ENCODE measurements at places on chromosomes 7 and 10. TPM values are rescaled to one million over a fixed set of nuclear protein-coding genes. Genes with fewer than 3 reads are reported as not detected.

DNA sequence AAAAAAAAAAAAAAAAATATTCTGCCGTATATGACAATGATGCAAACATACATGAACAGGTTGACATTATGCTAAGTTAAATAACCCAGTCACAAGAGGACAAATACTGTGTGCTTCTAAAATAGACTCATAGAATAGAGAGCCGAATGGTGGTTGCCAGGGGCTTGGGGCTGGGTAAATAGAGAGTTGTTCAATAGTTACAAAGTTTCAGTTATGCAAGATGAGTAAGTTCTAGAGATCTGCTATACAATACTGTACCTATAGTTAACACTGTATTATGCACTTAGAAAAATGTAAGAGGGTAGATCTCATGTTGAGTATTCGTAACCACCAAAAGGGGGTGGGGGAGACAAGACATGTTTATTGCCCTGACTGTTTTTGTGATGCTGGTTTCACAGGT, 77.1 kb upstream of the GNAI1 start:
- no peak for DNase-seq

Gene EPO
- not detected for total RNA-seq

GRCh38 chr10:116787053-116787659, 44.8 kb upstream of the HSPA12A start:
- DNase-seq: no peak

Gene PCLO
- total RNA-seq: 1.7 TPM

Gene H2BK1
- not detected for total RNA-seq

DNA sequence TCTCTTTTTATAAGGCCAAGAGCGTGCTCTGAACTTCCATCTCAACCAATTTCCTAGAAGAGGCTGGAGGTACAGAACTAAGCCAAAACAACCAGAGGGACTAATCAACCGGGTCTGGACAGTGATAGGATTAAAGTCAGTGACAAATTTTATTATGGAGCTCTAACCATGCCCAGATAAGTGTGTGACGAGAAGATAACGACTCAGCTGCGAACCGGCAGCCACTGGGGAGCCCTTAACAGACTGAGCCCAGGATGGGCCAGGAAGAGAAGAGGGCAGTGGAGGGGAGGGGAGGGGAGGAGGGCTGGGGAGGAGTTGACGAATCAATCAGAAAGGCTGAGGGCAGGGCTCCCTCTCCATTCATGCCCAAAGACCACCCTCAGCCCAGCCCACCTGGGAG, 119.9 kb downstream of the PLXNA4 start:
- DNase-seq: no peak

Gene CRYGN
- not detected for total RNA-seq

Gene CRPPA
- total RNA-seq: 7.1 TPM

Gene PITX3
- total RNA-seq: 1.8 TPM

Gene SFXN2
- total RNA-seq: 0.68 TPM

DNA sequence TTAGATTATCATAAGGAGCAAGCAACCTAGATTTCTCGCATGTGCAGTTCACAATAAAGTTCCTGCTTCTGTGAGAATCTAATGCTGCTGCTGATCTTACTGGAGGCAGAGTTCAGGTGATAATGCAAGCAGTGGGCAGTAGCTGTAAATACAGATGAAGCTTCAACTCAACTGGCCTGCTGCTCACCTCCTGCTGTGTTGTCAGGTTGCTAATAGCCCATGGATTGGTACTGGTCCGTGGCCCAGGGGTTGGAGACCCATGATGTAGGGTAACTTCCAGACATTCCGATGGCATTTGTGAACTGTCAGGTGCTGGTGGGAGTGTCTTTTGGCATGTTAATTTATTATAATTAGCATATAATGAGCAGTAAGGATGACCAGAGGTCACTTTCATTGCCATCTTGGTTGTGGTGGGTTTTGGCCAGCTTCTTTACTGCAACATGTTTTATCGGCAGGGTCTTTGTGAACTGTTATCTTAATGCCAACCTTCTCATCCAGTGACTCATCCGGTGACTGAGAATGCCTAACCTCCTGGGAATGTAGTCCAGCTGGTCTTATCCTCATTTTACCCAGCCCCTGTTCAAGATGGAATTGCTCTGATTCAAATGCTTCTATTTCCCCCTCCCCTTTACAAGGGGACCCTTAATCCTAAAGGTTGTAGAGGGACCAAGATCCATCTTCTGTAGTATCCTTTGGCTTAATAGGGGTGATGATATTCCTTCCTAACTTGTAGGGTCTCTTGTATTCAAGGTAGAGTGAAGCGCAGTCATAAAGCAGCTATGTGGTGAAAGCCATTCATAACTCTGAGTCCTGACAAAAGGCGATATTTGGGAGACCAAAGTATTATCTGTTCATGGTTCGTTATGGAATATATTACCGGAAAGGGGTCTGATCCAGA, 165.8 kb downstream of the CCSER2 start:
- no peak for DNase-seq

DNA sequence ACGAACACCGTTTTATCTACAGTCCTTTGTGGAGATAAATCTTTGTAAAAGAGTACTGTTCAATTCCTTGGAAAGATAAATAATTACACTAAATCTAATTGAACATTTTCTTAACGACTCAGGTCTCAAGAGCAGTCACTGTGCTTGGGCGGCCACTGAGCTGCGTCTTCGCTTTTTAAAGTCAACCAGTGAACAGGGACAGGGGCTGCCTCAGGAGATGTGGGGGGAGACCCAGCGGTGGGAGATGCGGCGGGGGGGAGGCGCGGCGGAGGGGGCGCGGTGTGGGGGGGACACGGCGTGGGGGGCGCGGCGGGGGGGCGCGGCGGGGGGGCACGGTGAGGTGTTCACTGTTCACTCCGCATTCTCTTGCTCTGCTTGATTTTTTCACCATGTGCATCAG, 39.8 kb downstream of the CAMK2B start:
- peak; percentile 57 for DNase-seq

DNA sequence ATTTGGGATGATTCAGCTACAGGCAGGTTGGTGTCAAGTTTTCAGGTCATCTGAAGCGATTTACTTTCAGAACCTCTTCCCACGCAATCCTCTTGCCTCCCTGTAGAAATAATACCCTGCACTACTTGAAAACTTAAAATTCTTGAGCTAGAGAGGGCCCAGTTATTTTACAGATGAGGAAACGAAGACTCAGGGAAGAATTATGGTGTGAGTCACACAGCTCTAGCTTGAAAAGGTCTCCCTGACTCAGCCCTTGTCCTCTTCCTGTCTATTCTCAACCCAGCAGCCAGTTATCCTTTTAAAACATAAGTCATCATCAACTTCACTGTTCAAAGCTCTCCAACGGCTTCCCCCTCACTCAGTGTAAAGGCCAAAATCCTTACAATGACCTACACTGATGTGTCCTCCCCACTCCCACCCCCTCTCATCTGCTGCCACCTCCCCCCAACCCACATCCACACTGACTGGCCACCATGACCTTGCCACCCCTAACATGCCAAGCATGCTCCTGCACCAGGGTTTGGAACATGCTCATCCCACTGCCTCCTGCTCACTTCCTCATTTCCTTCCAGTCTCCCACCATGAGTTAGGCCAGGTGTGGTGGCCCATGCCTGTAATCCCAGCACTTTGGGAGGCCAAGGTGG, 3.4 kb downstream of the DNMBP start:
- no peak for DNase-seq

- no peak for DNase-seq
Observed at GRCh38 chr7:133550145-133550544, 297.3 kb downstream of the EXOC4 start.

DNA sequence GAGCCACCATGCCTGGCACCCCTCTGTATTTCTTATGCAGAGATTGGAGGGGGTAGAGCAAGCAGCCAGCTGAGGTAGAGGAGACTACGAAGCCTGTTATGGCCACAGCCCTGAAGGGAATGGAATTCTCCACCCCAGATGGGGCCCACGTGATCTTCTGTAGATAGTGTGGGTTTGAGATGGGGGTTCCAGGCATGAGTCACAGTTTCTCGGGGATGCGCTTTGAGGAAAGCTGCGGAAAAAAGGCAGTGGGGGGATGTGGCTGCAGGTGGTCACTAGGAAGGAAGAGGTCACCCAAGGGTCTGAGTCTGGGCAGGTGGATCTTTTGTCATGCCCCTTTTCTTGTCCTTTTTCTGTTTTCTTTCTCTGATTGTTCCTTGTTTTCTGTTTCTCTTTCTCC, 11.5 kb downstream of the FAM131B start:
- no peak for DNase-seq

Gene NKX2-3
- total RNA-seq: not detected

- no peak for DNase-seq
Observed at GRCh38 chr7:77529279-77529678, 7.8 kb upstream of the PTPN12 start.

DNA sequence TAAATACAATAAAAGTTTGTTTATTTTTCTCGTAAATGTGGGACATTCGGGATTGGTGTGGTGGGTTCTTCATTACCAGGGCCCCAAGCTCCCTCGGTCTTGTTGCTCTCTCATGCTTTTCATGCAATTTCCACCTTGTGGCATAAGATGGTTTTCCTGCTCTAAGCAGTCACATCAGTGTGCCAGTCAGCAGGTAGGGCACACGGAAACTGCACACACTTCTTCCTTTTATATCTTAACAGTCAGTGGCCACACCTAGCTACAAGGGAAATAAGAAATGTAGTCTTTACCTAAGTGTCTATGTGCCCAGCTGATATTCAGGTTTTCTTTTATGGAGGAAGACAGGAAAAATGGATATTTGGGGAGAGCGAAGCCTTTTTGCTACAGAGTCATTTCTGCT, 6.5 kb downstream of the TAF5 start:
- no peak for DNase-seq

GRCh38 chr7:70000737-70001348, 402.6 kb downstream of the AUTS2 start:
- no peak for DNase-seq

- DNase-seq: no peak
Observed at GRCh38 chr10:75291805-75292204, 56.0 kb upstream of the COMTD1 start.

DNA sequence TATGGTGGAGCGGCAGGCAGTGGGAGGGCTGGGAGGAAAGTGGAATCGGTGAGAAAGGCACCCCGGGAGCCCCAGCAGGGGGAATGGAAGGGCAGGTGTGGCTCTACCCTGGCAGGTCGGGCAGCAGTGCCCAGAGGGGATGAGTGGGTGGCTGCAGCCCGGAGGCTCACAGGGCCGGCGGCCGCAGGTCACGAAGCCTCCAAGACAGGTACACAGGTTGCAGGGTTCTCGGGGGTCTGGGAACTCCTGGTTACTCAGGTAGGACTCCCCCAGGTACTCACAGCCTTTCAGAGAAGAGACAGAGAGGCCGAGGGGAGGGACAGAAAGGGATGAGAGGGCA, 21.8 kb downstream of the KCP start:
- DNase-seq: peak; percentile 45

DNA sequence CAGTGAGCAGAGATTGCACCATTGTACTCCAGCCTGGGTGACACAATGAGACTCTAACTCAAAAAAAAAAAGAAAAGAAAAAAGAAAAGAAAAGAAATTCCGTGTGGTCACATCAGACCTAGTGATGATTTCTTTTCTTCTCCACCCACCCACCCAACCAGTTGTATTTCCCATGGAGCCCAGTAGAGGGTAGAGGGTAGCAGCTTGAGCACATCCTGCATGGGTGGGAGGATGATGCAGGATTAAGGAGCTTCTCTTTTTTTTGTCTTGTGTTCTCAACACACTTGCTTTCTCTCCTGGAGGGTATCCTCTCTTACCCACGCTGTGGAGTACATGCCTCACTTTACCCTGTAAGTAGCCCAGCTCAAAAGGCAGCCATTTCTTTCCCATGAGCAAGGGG, 118.6 kb upstream of the CARD11 start:
- DNase-seq: no peak

Gene IGF2BP3
- not detected for total RNA-seq

DNA sequence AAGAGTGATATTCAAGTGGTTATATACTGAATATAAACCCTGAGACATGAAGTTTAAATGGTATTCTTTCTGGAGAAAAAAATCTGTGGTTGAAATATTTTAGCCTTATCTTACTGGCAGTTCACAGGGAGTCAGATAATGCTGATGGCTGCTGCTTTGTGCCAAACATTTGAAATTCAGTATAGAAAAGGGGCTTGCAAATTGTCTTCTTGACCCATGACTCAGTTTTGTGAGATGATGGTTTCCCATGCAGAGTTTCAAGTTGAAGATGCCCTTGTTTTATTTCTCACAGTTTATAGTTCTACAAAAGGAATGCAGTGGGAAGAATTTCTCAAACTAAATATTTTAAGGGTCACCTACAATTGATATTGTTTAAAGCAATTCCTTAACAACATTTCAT, 251.1 kb upstream of the MEOX2 start:
- DNase-seq: no peak

GRCh38 chr10:90911133-90912051, 9.5 kb downstream of the ANKRD1 start:
- no peak for DNase-seq

DNA sequence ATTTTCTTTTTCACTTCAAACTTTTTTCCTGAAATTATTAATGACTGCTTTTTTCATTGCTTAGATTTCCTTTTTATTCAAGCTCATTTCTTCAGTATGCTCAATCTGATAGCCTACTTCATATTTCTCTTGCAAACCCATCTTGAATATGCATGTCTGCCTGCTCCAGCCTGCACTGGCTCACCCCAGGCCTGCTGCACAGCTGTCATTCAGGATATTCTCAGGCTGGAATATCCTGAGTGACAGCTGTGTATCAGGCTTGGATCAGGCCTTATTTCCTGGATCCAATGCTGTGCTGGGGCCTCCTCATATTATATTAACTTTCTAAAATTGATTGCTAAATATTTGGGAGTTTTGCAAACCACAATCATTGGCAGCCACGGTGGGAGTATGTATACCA, 120.2 kb upstream of the TNS3 start:
- DNase-seq: no peak

DNA sequence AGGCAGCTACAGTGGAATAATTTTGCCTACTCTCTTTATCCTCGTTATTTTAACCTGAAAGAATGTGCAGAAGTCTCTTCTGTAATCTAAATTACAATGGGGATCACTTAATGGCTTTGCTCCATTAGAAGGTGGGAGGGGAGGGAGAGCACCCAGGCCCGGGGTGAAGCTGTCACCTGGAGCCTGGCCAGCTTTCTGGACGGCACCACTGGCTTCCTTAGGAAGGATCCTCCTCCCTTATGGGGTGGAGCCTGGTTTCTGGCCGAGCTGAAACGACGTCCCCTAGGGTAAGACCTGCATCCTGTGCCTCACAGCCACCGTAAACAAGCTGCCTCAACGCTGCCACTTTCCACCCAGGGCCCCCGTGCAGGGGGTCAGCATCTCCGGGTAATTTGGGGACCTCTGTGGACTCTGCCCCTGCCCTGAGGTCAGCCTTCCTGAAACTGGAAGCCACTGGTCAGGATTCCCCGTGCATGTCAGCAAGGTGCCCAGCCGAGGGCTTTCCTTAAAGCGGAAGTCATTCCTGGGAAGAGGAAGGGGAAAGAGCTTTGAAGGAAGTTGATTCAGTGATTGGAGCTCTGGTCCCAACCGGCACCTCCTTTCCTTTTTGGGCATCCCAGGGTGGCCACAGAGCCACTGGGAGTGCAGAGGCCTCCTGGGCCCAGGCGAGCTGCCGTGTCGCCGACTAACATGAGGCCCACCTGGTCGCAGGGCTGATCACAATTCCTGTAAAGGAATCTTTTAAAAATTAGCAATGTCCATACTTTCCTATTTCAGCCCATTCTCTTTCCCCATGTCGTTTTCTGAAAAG, 569.1 kb downstream of the DNAJB6 start:
- no peak for DNase-seq

All from Right ventricle myocardium inferior (tissue), 1 donor.